ENCODE measurements at places on chromosomes 2 and 18.

DNA sequence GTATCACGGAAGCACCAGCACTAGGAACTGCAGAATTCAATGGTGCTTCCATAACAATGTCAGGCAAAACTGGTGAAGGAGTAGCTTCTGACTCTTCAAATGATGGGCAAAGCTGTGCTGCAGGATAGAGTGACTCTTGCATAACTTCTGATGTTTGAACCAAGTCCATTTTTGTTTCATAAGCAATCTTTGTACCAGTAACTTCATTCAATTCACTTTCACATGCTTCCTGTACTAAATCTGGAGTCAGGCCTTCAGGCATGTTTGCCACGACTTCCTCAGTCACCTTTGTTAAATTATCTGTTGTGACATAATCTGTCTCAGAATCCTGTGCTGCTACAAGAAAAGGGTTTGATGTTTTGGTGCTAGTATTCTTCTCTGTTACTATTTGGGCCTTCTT lies 24.0 kb downstream of the RTN4 start:
- no peak for DNase-seq

- no peak for DNase-seq
Measured at GRCh38 chr2:186637497-186637800, 47.6 kb downstream of the ITGAV start.

- DNase-seq = no peak
Measured at GRCh38 chr18:49869354-49869753, 56.0 kb upstream of the ACAA2 start.

DNA sequence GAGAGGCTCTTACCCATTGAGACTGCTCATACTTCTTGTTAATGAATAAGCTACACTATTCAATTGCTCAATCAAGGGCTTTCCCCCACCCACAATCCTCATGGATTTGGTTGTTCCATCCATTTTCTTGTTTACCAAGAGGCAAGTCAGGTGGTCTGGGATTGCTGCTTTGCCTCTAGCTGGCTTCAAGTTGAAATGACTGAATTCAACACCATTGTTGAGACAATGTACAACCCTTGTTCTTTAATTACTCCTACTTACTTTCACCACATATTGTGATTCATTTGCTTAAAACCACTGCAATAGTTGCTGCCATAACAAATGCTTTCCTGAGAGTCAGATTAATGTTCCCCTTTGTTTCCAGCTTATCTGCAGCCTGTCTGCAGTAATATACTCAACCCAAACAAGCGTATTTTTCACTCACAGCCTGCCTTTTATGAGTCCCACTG lies 532.2 kb downstream of the RIT2 start:
- no peak for DNase-seq

DNA sequence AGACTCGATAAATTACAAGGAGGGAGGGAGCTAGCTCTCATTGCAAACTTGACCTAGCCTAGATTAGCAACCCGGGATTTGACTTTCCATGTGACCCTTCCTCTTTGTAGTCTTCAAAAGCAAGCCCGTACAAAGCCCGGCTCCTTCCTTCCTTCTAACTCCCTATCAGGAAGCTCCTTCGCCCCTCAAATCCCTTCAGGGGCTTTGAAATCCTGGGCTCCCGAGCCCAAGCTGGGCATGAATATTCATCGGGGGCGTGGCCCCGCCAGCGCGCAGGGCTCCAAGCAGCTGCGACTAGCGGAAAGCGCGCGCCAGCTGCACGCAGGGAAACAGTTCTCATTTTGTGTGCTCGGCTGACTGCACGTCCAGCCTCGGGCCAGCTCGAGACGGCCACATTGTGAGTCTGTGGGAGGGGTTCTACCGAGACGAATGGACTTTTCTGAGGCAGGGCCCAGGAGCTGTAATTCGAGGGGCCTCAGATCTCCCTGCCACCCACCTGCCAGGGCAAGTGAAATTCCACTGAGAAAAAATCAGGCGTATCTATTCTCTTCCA lies 84.0 kb upstream of the PELI1 start:
- DNase-seq = peak; percentile 90

DNA sequence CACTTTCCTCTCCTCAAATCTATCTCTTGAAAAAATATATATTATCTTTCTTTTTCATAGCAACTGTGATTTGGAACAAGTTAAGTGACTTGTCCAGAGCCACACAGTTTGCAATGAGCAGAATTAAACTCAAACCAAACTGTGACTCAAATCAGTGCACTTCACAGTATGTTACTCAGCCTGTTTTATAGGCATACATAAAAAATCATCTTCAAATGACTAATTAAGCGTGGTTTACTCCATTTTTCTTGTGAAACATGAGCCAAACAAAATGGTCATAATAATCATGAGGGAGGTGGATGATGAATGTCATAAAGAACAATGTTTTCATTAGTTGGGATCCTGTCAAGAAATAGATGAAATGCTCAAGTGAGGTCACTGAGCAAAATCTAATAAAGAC lies 6.1 kb upstream of the CCDC178 start:
- no peak for DNase-seq

DNA sequence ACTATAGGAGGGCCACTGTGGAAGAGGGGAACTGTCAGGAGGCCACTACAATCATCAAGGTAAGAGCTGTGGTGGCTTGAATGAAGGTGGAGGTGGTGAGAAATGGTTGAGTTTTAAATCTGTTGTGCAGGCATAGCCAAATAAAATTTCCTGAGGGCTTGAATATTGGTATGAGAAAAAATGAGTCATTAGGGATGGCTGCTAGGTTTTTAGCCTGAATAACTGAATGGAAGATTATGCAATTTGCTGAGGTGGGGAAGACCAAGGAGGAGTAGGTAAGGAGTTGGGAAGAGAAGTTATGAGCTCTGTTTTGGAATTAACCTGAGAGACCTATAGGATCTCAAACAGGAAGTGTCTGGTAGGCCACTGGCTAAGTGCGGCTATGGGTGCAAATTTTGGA lies 84.0 kb downstream of the KLHL14 start:
- no peak for DNase-seq

DNA sequence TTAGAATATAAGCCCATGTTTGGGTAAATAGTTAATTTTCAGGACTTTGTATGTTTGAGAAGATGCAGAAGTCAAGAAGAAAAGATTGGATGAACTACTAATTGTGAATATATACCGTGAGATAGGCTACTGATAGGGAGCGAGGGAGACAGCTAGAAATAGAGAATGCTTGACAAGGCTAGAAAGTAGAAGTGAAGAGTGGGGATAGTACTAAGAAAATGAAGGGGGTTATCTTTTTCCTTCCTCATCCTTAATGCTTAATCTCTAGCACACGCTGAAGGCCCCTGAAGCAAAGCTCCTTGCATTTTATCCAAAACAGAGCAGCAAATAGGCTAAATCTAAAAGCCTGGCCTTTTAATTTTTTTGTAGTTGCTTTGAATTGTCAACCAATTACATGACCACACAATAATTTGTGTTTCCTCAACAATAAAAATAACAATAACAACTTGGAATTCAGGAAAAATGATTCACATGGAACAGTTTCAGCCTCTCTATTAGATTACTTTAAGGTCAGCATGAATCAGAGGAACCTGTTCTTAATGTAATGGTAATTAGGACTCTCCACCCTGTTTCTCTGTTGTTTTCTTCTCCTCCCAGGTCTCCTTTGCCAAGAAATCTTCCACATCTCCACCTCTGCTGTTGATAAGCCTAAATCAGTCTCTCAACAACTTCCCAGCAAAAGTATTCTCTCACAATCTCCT lies 1071.3 kb upstream of the ZEB2 start:
- no peak for DNase-seq

GRCh38 chr2:230203110-230203676 lies 16.6 kb downstream of the SP110 start:
- DNase-seq = no peak

DNA sequence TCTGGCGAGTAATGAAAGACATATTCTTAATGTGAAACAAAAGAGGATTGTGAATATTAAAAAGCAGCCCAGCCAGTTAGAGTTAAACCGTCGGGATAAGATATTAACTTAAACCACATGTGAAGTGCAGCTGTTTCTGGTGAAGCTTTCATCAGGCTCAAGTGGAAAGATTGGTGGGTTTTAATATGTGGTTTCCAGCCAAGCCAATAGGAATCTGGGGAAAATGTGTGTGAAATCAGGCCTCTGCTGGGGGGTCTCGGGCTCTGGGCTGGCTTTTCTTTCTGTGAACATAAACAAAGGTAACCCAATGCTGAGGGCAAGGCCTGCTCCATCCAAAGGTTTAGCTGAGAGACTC lies 279.6 kb downstream of the SLC4A3 start:
- no peak for DNase-seq

DNA sequence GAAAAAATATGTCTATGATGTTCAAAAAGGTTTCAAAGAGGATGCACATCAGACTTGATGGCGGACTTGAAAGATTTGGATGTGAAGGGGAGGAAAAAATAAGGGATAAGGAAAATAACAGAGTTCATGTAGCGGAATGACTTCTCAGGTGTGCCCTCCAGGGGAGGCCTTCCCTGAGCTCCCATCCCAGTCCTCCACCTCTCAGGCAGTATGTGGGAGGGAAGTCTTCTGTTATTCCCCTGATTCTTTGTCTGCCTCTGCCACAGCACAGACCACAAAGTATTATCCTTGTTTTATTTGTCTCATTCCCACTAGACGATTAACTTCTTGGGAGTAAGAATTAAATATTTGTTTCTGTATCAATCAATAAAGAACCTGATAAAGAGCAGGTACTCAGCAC lies 17.7 kb downstream of the COL5A2 start:
- DNase-seq = no peak

- no peak for DNase-seq
Measured at GRCh38 chr2:66682476-66682875, 247.6 kb downstream of the MEIS1 start.

DNA sequence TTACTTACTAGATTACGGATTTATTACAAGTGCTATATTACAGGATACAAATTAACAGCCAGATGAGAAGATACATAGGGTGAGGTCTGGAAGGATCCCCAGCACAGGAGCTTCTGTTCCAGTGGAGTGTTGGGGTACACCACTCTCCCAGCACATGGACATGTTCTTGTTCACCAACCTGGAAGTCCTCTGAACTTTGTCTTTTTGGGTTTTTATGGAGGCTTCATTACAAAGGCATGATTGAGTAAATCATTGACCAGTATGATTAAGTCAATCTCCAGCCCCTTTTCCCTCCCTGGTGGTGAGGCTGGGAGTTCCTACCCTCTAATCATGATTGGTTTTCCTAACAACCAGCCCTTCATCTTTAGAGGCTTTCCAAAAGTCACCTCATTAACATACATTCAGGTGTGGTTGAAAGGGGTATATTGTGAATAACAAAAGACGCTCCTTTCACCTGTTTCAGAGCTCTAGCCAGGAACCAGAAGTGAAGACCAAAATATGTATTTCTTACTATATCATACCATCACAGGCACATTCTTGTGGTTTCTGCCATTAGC lies 38.3 kb downstream of the APLF start:
- DNase-seq = no peak

GRCh38 chr18:46563317-46563716 lies 93.7 kb downstream of the LOXHD1 start:
- DNase-seq = no peak

DNA sequence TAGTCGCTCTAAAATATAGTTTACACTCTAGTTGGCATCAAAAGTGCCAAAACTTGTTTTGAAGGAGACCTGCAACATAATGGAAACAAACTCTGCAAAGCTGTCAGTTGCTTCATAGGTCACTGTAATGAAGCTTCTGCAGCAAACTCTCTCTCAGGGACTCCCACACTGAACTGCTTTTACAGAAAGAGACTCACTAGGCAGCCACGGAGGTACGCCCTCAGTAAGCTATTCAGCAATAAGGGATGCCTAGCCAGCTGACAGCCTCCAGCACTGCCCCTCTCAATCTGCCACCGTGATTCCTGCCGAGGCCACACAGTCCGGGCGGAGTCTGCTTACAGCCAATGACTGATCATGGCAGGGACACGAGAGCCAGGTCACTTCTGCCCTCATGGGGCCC lies 51.1 kb downstream of the COLEC12 start:
- no peak for DNase-seq

GRCh38 chr2:204505946-204506345 lies 39.3 kb upstream of the PARD3B start:
- DNase-seq = no peak

DNA sequence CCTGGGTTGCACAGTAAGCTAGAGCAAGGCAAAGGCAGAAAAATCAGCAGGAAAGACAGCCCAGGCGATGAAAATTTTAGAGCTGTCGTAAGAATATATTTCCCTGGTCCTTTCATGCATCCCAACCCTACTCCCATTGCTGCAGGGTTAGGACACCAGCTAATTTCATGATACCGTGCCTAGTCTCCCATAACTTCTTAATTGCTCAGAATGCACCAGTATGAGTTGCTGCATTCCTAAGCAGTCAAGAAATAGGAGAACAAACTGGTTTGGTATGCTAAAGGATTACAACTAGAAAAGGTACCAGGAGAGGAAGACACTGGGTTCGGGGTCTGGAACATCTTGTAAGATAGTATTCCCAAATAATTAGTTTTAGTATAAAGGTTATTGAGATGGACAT lies 269.4 kb upstream of the NRXN1 start:
- DNase-seq = no peak

DNA sequence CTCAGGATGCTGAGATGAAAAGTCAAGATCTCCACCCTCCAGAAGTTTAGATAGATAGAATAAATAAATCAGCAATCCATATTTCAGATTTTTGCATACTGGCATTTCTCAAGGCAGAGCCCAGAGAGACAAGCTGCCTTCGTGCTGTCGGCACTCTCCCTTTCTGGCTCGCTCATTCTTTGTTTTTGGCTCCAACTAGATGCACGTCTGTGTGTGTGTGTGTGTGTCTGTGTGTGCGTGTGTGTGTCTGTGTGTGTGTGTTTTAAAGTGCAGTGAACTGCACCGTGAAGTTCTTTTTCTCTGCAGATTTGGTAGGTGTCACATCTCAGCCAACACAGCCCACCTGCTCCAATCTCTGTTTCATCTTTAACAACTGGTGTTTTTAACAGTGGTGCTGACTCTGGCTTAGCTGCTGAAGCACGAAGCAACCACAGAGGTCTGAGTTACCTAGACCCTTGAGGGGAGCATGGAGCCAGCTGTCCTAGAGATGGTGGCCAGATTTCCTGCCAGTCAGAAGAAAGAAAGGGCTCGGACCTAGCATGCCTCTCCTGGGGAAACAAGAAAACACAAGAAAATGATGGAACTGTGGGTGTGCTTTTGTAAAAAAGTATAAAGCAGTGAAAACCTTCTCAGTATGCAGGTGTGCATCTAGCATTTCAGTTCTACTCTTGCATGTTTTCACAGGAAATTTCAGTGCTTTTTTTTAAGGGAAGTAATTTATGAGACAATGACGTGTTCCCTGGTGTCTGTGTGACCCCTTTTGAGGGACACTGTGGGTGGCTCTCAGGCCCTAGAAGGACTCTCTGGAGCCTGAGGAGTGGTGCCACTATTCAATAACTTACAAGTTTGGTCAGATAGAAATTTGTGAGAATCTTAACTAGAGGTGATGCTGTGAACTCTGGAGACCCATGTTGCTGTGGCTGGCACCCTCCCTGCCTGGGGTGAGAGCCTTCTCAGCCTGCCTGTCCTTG lies 364.3 kb downstream of the RNF144A start:
- DNase-seq = no peak

GRCh38 chr2:109067631-109068125 lies 61.3 kb upstream of the SH3RF3 start:
- DNase-seq = no peak
